ENCODE measurements at places on chromosomes 2 and 18. TPM values are rescaled to one million over a fixed set of nuclear protein-coding genes. Genes with fewer than 3 reads are reported as not detected.

The COL3A1 gene
- 0.12 TPM for total RNA-seq

The FSIP2 gene
- 0.50 TPM for total RNA-seq

The IGFBP5 gene
- not detected for total RNA-seq

The IDH1 gene
- 5.8 TPM for total RNA-seq

The BCL11A gene
- total RNA-seq = 9.2 TPM

The CNDP1 gene
- 0.23 TPM for total RNA-seq

The NDC80 gene
- total RNA-seq = 9.6 TPM

The THSD7B gene
- total RNA-seq = not detected

The C18orf32 gene
- 31.3 TPM for total RNA-seq

Data from T-helper 17 cell (primary cell).